Activated CD8-positive, alpha-beta memory T cell treated with anti-CD3 and anti-CD28 coated beads, Interleukin-2, amount 50 U/mL, for 48 hours (primary cell): ENCODE measurements at places on chromosomes 1 and 21.
A peak's percentile ranks its signal among the peaks of the same experiment; 100 is the strongest.

- no peak for DNase-seq
Measured at GRCh38 chr1:20964540-20965484, 177.7 kb upstream of the HP1BP3 start.

GRCh38 chr1:187787736-187788135 is 959.0 kb downstream of the PLA2G4A start:
- DNase-seq: no peak

DNA sequence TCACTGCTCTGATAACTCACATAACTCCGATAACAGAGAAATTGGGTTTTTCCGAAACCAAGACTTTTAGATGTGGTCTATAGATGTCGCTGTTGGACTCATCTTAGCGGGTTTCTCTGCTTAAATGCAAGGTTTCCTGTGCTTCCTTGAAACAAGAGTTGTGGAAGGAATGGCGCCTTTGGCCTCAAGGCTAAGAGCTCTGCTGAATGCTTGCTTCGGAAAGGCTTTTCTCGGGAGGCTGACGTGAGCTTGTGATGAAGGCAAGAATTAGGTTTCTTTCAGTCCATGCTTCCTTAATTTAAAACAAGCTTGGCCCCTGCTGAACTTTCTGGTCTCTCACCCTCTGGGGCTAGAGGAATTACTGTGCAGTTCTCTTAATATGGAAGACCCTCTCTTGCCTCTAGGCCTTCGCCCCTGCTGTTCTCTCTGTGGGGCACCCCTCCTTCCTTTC is 113.5 kb downstream of the MAP3K21 start:
- no peak for DNase-seq

DNA sequence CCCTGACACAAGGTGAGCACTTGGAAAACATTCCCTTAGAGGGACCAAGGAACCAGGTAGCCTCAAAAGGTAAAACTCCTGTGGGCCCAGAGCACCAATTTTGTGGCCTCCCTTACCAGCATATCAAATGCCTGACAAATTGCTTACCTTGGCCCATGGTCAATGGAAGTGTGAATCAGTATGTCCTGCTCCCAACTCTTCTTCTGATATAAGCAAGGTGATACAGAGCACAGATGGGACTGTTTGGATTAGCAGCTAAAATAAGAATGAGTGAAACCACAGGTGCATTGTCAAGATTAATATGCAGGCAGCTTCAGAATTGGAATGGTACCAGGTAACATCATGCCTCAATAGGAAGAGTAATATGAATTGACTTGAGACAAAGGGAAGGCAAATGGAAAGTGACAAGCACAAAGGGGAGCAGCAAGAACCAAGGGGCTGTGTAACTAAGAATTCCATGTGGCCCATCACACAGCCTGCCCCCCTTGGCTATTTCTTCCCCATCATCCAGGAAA is 156.8 kb upstream of the KCND3 start:
- no peak for DNase-seq

- DNase-seq: no peak
Measured at GRCh38 chr21:39381009-39381408, 32.1 kb upstream of the HMGN1 start.

- DNase-seq: no peak
Measured at GRCh38 chr1:112878321-112878720, 77.7 kb downstream of the SLC16A1 start.

- no peak for DNase-seq
Measured at GRCh38 chr1:92854101-92854785, 22.4 kb downstream of the RPL5 start.

DNA sequence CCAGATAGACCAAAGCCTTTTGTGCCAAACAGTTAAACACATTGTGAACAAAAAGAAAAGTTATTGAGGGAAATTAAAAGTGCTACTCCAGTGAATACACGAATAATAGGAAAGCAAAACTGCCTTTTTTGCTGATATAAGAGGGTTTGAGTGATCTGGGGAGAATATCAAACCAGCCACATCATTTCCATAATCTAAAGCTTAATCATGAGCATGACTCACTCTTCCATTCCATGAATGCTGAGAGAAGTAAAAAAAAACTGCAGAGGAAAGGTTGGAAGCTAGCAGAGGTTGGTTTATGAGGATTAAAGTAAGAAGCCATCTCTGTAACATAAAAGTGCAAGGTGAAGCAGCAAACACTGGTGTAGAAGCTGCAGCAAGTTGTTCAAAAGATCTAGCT is 350.6 kb upstream of the NCAM2 start:
- DNase-seq: no peak

- no peak for DNase-seq
Measured at GRCh38 chr1:103197216-103197615, 88.9 kb upstream of the COL11A1 start.

DNA sequence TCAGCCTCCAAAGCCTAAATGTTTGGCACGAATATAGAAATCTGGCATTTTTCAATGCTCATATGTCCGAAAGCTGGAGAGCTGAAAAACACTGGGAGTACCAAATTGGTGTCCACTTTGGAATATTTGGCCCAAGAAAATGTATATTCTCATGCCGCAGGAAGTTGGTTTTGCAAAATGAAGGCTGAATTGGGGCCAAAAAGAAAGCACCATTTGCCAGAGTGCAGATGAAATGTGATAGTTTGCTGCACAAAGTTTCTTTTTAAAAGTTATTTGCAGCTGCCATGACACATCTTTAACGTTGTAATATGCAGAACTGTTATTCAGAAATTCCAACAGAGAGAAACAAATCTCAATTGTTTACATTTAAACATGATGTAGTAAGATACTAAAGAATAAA is 124.2 kb upstream of the LYPLAL1 start:
- DNase-seq: no peak

GRCh38 chr1:51776408-51776807 is 102.1 kb downstream of the NRDC start:
- no peak for DNase-seq

DNA sequence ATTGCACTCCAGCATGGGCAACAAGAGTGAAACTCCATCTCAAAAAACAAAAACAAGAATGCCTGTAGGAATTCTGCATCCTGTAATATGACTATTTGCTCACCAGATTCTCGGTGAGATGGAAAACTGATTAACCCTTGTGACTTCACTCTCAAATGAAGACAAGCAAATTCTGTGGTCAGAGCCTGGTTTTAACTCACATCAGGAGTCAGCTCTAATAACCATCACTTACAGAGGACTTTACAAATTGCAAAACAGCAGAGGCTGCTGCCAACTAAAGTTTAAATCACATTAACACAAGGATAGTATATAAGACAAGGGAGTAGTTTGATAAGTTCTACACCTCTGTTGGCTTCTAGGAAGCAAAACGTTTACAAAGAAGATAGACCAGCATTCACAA is 35.7 kb upstream of the FAM163A start:
- no peak for DNase-seq

GRCh38 chr1:45299981-45300668 is 26.6 kb upstream of the HPDL start:
- DNase-seq: no peak

DNA sequence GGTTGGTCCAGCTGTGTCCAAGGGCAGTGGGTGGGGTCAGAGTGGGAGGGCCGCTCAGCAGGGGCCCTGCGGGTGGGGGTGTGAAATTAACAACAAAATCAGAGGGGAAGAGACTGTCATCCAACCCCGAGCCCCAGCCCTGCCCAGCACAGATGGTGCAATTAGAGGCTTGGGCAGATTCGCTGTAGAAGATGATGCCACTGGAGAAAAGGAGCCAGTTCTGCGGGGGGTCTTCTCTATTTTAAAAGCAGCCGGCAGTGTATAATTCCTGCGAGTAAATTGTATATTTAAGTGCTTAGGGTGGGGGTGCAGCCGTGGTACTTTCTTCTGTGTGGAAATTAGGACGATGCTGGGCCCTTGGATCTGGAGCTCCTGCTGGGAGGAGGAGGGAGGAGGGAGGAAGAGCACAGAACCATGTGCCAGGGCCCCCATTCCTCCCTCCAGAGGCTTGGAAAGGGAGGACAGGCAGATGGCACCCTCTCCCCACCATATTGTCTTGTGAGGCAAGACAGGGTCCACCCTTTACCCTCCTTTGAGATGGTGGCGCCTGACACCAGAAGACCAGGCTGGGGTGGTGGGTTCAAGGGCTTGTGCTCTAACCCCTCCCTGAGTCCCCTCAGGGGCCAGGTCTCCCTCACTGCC is 89.2 kb downstream of the ACTL8 start:
- DNase-seq: no peak

GRCh38 chr21:33127154-33127867 is 57.4 kb downstream of the OLIG1 start:
- peak; percentile 79 for DNase-seq

DNA sequence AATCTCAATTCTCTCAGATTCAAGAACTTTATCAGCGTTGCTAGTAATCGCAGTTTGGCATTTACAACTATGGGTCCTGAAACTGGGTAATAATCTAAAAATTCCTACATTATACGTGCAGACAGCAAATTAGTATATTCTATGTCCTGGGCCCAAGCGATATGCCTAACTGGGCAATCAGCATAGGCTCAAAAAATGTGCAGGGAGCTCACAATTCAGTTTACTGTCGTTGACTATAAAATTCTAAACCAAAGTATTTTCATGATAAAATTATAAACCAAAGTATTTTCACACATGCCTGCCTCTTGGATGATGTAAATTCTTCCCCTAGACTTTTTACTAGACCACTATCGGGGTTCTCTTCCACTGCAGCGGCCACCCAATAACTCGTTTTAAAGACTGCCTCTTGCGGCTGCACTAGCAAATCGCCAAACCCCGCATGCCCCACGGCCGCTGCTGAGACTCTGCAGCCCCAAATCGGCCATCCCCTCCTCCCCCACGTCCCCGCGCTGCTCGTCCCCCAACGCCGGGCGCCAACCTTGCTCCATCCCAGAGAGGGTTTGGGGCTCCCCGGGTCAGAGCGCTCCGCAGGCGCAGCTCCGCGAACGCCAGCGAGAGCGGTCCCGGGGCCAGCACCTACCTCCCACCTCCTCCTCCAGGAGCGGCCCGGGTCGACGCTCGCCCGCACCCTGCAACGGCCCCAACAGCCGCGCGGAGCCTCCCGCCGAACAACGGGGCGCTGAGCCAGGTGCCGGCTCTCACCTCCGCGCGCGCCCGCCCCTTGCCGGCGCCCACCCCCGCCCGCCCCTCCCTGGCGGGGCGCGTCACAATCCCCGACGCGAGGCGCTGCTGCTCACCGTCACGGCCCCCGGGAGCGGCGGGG is 506 bp downstream of the SSX2IP start:
- peak; percentile 77 for DNase-seq

GRCh38 chr1:95982711-95983110 is 738.9 kb upstream of the PTBP2 start:
- DNase-seq: no peak

- DNase-seq: no peak
Measured at GRCh38 chr1:242055749-242056320, 56.9 kb upstream of the MAP1LC3C start.

GRCh38 chr1:12709091-12709491 is 6.8 kb upstream of the AADACL3 start:
- no peak for DNase-seq

DNA sequence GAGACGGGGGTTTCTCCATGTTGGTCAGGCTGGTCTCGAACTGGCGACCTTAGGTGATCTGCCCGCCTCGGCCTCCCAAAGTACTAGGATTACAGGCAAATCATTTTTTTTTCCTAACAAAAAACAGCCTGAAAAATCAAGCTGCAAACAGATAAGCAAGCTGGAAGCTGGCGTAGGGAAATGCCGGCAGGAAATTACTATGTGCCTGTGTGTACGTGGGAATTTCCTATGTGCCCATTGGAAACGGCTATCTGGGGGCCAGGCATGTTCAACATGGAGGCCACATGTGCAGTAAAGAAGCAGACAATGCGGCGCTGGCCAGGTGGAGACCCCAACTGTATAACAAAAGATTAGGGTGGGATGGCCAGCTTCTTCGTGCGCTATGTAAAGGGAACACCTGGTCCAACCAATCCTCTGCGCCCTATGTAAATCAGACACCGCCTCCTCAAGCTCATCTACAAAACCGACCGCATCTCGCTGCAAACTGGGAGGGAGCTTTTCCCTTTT is 9.1 kb upstream of the AADACL4 start:
- DNase-seq: no peak

DNA sequence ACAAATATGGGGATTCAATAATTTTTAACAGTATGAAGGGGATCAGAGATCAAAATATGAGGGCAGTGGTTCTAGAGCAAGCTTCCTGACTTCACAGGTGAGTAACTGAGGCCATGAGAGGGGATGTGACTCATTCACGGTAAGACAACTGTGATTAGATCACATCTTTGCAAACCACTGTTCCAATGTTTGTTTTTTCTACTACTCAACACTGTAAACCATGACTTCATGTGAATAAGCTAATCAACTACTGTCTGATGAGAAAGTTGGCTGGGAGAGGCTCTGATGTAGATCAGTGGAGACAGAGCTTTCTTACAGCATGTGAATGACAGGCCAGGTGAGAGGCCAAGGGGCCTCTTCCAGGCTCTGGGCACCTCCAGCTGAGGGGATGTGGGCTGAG is 84.7 kb downstream of the BRINP2 start:
- DNase-seq: no peak

GRCh38 chr1:16082283-16083038 is 9.0 kb upstream of the FAM131C start:
- DNase-seq: peak; percentile 87

GRCh38 chr1:81899214-81899821 is 98.6 kb downstream of the ADGRL2 start:
- no peak for DNase-seq
